ENCODE measurements at places on chromosomes 7 and 10.

DNA sequence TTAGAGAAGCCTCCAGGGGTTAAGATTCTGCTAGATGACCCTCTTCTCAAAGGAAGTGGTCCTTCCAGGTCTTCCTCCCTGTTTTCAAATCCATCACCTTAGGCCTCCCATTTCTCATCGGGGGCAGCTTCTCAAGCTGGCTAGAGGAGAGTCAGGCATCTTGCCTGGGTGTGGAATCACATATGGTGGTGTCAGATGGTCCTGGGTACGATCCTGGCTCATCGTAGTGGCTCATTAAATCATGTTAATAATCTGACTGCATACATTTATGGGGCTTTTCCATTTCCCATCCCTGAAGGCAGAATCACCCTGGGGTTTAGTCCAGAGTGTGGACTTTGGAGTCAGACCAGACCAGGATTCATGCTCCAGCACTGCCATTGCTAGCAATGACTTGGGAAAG, 132.6 kb downstream of the RPS24 start:
- no peak for DNase-seq

DNA sequence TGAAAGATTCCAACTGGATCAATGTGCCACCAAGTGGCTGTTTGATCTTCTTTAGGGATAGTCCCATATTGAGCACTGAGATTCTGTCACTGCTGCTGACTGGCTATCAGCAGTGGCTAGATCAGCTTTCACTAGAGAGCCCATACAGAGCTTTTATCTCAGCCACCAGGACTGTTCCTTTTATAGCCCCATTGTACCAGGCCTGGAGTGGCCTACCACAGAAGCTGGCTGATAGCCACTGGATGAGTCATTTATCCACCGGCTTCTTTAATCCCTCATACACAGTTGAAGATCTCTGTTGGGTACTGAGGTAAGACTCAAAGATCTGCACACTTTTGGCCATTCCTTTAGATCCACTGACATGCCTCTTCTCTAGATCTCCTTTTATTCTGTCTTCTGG, 1101.1 kb downstream of the SORCS3 start:
- no peak for DNase-seq

DNA sequence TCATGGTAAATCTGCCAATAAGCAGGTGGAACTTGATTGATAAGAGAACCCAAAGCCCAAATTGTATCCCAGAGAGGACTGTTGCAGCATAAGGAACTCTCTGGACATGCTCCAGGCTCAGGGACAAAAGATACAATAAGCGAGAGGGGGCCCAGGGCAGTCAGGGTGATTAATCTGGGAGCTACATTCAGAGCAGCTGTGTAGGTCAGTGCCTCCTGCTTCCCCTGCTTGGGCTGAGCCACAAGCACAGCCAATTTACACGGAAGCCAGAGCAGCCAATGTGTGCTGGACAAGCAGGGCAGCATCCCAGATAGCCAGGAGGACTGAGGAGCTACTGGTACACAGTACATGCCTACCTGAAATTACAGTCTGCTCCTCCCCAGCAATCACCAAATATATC, 24.2 kb downstream of the MYPN start:
- peak; percentile 91 for DNase-seq

GRCh38 chr7:68689087-68689433, 909.2 kb upstream of the AUTS2 start:
- DNase-seq = no peak

- no peak for DNase-seq
Observed at GRCh38 chr10:7445474-7446185, 34.8 kb upstream of the SFMBT2 start.

- no peak for DNase-seq
Observed at GRCh38 chr7:43363035-43363791, 219.7 kb upstream of the STK17A start.

DNA sequence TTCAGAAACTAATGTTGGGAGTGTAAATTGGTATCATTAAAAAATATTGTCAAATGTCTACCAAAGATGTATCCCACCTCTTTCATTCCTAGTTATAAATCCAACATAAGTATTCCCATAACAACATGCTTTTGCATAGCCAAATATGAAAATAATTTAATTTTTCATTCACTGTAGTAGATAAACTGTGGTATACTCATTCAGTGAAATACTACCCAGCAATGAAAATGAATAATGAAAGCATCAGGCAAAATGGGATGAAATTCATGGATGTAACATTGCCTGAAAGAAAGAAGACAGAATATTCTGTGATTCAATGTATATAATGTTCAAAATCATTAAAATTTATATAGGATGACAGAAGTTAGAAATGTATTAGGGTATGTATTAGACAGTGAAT, 629.0 kb upstream of the MBL2 start:
- no peak for DNase-seq

- DNase-seq = no peak
Observed at GRCh38 chr7:106954840-106955239, 89.7 kb upstream of the PRKAR2B start.

DNA sequence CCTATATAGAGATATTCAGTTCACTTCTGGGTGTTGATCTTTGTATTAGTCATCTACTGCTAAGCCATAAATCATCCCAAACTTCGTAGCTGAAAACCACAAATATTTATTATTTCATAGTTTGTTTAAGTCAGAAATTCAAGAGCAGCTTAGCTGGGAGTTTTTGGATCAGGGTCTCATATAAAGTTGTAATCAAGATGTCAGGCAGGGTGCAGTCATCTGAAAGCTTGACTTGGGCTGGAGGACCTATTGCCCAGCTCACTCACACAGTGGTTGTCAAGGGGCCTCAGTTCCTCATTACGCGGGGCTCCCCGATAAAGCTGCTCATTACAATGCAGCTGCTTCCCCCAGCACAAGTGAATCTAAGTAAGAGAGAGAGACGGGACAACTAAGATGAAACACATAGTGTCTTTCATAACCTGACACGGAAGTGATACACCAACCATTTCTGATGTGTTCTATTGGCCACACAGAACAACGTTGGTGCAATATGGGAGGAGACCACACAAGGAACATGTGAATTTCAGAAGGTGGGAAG, 15.7 kb downstream of the PPP1R3C start:
- DNase-seq = peak; percentile 28

GRCh38 chr10:18980089-18980629, 68.4 kb upstream of the MALRD1 start:
- no peak for DNase-seq

DNA sequence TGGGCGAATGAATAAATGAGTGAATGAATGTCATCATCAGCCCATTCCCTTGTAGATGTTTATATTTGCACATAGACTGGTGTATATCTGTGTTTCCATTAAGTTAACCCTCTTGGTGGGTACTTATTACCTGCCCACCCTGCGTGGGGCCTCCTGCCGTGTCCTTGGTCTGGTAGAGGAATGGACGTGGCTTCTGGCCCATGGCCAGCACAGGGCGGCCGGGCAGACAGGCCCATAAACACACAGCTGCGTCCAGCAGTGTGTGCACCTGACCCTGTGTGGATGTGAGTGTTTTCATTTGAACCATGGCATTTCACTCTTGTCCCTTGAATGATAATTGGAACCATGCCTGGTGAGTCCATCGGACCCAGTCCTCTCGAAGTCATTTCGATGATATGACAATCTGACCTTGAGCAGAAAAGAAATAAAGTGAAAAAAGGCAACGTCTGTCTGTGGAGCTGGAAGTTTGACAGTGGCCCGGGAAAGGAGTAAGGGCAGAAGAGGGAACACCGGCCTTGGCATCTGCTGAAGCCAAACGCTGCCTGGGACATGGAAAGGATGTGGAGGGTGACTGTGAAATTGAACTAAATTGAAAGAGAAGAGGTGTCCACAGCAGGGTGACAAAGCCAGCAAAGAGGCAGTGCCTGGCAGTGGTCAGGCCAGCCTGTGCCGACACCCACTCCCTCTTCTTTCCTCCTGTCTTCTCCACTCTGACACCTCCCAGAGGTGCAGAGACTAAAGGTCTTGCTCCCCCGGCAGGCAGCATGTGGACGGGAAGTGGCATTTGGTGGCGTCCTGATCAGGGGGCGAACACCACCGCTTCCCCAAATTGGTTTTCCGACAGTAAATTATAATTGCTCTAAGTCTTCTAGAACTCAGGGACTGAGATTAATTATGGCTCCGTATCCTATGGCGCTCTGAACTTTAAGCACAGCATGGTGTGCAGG, 199.0 kb upstream of the ZMIZ1 start:
- no peak for DNase-seq

DNA sequence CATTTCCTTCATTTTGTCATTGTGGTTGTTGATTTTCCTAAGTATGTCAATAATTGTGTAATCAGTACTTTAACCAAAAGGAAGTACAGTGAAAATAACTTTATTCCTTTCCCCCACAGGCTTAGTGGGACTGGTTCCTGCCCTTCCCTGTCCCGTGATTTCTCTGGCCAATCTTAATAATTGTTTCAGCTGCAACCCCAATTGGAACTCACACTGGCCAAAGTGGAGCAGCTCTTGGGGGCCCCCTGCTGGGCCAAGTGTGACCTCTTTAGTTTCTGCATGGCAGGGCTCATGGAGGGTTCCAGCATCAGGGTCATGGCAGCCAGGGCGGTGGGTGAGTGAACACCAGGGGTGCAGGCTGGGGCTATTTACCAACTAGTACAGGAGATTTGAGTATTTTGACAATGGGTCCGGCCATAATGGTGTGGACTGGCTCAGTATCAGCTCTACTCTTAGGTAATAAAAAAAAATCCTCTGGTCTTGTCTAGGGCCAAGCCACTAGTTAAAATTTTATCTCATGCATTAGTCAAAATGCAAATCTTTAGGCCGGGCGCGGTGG, 31.7 kb downstream of the CYCS start:
- DNase-seq = peak; percentile 47

DNA sequence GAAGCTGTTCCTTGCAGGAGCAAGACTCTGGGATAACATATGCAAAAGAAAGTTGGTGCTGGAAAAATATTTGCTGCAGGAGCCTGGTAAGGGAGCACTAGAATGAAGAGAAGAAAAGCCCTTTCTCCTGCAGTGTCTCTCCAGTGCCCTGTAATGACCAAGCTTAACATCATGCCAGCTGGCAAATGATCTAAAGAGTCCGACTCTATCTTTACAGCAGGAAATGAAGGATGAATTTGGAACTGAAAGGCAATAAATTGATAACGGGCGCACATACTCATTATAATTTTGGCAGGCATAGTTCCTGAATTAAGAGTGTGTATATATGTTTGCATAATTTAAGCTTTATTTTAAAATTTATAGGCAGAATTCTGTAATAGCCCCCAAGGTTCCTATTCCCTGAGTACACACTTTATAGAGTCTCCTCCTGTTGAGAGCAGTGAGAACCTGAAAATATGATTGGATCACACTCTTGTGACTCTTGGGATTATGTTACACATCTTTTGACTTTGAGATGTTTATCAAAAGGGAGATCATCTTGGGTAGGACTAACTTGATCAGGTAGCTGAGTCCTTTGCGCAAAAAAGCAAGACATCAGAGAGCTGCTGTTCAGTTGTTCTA, 299.0 kb upstream of the MBL2 start:
- no peak for DNase-seq

GRCh38 chr7:106418526-106418925, 133.7 kb upstream of the NAMPT start:
- DNase-seq = no peak

- peak; percentile 63 for DNase-seq
Observed at GRCh38 chr7:41247143-41247865, 455.6 kb downstream of the INHBA start.

- DNase-seq = no peak
Observed at GRCh38 chr7:25632616-25633015, 404.3 kb upstream of the NPVF start.

- DNase-seq = no peak
Observed at GRCh38 chr10:81013771-81014170, 476.1 kb downstream of the SH2D4B start.

GRCh38 chr10:72025400-72025799, 61.2 kb downstream of the CHST3 start:
- DNase-seq = no peak

DNA sequence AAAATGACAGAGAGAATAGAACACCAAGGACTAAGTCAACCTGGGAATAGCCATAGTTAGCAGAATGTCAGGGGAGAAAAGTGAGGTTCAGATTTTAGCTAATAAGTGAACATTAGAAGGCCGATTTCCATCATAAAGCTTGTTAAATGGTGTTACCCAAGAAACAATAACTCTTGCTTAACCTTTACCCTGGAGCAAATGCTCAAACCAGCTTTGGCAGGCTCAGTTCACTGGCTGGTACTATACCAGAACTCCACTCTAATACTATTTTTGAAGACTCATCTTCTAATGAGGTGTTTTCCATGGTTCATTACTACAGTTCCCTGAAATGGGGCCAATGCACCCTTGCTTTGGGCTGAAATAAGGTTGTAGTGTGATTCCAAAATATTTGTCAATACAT, 61.3 kb downstream of the RNLS start:
- DNase-seq = no peak

DNA sequence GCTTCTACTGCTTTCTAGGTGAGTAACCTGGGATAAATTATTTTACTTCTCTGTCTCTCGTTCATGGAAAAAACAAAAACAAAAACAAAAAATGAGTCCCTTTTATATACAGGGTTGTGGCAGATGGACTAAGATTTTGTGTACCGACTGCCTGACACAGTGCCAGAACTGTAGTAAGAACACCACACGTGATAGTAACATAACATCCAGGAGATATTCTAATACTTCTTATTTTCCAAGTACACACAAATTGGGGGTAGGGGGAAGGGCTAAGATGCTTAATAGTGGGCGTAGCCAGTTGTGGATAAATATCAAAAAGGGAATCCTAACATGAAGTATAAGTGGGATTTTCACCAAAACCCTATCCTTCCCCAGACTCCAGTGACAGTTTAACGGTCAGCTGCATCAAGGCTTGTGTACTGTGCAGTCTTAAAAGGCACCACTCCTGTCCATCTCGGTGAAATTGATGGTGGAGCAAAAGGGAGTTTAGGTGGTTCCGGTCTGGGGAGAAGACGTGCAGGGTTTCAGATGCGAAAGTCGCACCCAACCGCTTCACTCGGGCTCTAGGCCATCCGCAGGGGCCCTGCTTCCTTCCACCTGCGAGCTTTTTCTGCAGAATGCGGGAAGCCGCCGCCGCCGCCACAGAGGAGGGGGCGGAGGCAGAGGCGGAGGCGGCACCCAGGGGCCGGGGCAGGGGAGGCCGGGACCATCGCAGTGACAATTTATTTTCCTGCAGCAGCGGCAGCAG, at the start of gene STAMBPL1:
Gene STAMBPL1 (plus strand): TSS at position 712 of the 748 bp plus-strand sequence. CDS start 21,464 bp downstream, outside the sequence.
- no peak for DNase-seq
